ENCODE measurements at places on chromosomes 7 and 10.

DNA sequence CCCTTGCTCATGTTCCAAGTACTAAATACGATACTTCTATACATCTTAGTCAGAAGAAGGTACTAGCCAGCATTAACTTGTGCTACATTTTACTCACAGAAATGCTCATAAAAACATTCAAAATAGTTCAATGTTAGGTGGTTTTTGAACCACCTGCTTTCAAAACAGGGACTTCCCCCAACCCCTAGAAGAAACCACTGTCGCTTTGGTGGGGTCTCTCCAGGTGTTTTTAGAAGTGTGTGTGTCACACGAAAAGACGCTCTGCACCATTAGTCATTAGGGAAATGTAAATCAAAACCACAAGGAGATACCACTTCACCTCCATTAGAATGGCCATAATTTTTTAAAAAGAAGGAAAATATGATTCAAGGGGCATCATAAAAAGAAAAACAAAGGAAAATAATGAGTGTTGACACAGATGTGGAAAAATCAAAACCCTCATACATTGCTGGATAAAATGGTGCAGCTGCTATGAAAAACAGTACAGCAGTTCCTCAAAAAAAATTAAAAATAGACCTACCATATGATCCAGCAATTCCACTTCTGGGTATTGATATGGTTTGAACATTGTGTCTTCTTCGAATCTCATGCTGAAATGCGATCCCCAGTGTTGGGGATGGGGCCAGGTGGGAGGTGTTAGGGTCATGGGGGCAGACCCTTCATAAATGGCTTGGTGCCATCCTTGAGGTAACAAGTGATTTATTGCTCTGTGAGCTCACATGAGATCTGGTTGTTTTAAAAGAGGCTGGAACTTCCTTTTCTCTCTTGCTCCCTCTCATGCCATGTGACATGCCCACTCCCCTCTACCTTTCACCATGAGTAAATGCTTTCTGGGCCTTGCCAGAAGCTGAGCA lies 74.2 kb downstream of the MALSU1 start:
- no peak for DNase-seq

GRCh38 chr10:42887734-42888503 lies 105.3 kb downstream of the BMS1 start:
- no peak for DNase-seq

- no peak for DNase-seq
Observed at GRCh38 chr7:152661479-152661878, 14.5 kb downstream of the XRCC2 start.

- DNase-seq, result no peak
Observed at GRCh38 chr10:43120116-43120928, 17.9 kb upstream of the CSGALNACT2 start.

GRCh38 chr10:36778651-36779050 lies 346.7 kb upstream of the ANKRD30A start:
- DNase-seq, result no peak

DNA sequence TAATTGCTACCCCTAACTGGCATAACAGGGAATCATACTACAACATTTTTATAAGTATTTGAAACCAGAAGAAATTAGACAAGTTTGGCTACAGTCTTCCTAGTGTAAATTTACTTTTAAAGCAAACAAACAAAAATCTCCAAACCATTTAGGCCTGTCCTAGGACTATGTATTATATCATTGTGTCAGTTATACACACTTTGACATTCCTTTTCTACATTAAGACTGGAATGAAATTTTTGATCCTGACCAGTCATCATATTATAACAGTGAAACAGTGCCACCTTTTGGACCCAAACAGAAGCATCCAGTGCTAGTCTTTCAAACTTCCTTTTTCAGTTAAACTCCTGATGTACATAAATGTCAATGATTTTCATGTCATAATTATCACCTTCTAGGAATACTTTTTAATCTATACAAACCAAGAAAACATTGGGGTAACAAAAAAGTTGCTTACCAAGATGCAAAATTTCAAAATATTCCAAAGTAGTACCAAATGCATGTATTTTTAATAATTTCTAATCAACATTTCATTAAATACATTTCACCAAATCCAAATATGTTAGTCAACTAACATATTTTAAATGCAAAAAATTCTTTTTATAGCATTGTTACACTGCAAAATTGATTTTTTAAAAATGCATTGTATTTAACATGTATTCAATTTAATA lies 75.7 kb downstream of the IMMP2L start:
- no peak for DNase-seq

GRCh38 chr7:127550247-127550646 lies 35.1 kb downstream of the GCC1 start:
- DNase-seq, result no peak

- DNase-seq, result peak; percentile 52
Observed at GRCh38 chr10:100886963-100887362, 25.8 kb upstream of the SLF2 start.

DNA sequence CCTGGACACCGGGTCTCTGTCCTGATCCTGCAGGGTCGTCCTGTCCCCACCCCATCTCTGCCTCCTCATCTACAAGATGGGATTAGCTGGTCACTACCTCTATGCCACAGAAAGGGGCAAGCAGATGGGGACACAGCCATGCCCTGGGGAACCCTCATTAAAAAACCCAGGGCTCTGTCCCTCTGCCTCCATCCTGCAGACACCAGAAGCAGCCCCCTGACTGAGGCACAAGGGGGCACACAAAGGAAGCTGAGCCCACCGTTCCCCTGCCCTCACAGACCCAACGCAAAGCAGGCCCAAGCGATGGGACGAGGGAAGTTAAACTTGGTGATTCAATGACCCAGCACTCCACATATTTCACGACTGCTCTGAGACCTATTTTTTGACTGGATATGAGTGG lies 142.4 kb downstream of the TCERG1L start:
- DNase-seq, result no peak

DNA sequence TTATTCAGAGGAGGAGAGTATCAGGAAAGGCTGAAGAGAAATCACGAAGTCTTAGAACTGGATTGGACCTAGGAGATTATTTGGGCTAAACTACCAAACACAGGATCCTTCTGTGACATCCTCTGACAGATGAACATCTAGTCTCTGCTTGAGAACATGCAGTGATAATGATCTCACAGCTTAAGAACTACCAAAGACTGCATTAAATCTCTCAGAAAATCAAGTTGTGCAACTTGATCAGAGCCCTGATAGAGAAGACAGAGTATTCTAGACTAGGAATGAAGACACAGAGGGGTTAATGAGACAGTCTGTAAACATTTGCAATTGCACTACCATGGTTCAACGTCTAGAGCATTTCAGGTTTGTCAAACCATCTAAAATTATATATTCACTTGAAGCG lies 37.1 kb upstream of the AGBL3 start:
- DNase-seq, result no peak

- no peak for DNase-seq
Observed at GRCh38 chr10:73807471-73807870, 3.9 kb downstream of the NDST2 start.

- no peak for DNase-seq
Observed at GRCh38 chr7:122595885-122596284, 103.0 kb downstream of the RNF133 start.

DNA sequence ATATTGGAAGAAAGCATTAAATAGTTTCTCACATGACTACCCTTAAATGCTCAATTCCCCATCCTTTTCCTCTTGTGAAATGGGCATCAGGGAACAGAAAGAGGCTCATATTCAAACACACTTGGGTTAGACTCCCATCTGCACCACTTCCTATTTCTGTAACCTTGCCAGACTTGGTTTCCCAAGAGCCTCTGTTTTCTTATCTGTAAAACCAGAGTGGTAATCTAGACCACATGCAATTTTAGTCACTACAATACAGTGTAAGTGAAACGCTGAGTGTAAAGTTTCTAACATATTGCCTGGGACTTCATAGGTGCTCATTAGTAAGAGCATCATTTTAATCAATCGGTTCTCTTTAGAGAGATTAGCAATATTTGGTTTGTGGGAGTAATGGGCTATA lies 136.3 kb downstream of the SORCS1 start:
- no peak for DNase-seq

- no peak for DNase-seq
Observed at GRCh38 chr7:90749774-90750173, 153.7 kb downstream of the CDK14 start.

DNA sequence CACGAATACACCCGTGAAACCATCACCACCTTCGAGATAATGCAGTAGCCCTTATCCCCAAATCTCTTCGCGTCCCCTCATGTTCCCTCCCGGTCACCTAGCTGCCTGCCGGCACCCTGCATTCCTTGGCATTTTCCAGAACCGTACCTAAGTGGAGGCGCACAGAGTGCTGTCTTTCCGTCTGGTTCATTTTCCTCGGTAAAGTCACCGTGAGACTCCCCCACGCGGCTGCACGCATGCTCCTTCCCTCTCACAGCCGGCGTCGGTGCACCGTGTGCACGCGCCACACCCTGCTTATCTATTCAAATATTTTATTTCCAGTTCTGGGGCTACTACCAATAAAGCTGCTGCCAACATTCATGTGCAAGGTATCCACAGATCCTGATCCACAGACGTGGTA lies 65.5 kb upstream of the NKX6-2 start:
- no peak for DNase-seq

- DNase-seq, result no peak
Observed at GRCh38 chr10:113788604-113789083, 37.2 kb downstream of the PLEKHS1 start.

DNA sequence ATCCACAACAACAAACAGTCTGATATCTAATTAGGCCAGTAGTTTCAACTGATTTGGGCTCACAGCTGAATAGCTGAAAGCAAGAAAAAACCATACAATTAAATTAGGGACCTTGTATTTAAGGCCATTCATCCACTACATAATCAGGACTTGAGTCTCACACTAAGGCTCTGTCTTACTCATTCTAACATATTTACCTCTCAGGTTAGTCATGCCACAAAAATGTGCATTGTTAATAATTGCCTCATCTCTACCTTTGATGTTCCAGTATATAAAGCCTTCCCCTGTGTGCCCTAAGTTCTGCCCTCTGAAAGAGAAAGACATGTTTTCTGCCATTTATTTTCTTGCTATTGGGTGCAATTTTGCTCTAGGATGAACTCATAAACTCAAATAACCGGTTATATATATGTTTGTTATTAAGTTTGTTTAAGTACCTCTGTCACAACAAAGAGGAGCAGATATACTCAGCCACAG lies 5.3 kb upstream of the C1GALT1 start:
- DNase-seq, result no peak

DNA sequence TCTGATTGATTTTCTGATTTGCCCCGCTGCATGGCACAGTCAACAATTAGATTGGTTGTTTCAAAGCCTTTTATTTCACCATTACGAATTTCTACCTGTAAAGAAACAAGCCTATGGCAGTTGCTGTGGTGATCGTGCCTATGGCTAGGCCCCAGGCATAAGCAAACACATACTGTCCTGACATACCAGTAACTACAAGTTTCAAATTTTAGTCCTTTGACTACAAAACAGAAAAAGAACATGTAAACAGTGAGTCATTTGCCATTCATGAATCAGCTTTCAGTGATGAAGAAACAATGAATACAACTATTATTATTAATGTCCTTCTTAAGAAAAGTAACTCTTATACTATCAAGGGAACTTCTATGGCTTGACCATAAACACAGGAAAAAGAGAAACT lies 168.0 kb upstream of the LRRN3 start:
- no peak for DNase-seq

- no peak for DNase-seq
Observed at GRCh38 chr10:77037735-77038403, 599.7 kb downstream of the KCNMA1 start.

DNA sequence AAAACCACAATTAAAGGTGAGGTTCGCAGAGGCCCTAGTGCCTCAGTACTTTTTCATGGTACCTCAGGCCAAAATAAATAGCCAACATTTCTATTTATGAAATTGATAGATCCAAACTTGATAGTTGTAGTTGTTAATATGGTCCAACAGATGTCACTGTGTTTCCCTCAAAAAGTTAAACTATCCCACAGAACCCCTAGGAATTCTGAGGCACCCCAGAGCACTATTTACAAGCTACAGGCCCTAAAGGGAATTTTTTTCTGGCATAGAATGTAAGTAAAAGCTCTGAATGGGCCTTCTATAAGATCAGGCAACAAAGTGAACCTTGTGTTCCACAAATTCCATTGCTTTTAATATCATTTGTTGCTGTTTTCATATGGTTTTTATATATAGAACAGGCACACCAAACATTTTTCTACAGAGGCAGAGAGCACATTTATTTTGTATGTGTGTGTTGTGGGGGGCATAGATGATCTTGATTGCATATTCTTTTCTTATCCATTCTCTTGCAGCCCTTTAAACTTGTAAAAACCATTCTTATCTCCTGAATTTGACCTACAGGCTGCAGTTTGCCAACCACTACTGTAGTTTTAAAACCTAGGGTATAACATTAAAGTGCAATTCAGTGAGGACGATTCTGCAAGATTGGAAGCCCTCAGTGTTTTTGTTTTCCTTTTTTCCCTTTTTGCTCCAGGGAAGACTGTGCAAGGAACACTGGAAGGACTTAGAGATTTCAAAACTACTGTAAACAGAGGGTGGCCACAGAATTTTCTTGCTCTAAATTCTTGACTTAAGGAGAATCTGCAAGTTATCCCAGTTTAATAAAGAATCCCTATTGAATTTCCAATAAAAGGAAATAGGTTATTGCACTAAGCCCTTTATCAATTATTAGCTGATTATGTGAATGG lies 3.5 kb upstream of the ARL4A start:
- DNase-seq, result no peak

- no peak for DNase-seq
Observed at GRCh38 chr7:117771756-117772155, 101.5 kb downstream of the CTTNBP2 start.

DNA sequence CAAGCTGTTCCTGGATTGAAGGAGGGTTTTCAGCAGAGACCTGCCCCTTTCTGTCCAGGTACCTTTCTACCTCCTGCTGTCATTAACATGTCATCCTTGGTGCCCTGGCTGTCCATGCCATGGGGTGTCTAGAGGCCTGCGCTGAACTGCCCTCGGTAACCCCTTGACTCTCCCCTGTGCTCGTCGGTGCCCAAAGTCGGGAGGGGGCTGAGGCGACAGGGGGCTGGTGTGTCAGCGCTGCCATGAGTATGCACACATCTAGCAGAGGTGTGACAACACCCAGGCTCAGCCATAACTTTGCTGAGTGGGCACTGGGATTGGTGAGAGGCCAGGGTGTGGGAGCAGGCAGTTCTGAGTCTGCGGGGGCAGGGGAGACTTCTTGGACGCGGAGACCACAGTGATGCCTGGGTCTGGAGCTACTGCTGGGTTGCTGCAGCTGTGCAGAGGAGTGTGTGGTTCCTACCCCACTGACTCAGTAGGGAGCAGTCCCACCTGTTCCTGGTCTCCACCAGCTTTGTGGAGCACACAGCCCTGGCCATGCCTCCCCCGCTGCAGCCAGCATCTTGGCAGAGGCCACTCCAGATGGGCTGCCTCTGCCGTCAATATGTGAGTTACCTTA lies 376.2 kb upstream of the SEMA3C start:
- DNase-seq, result no peak

DNA sequence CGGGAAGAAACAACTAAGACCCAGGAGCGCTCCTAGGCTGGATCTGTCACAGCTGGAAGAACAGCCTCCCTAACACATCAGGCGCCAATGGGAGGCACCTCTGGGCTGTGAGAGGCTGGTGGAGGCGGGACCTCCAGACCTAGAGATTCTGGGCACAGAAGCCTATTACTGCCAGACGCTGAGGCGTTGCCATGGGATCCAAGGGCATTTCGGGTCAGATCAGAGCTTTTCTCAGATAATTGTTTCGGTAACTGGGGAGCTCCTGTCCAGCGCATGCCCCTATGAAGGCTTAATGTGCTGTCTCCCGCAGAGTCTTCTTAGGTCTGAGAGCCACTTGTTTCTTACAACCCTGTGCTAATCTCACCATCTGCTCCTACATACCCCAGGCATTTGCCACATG lies 339.2 kb downstream of the ZNF716 start:
- no peak for DNase-seq

- no peak for DNase-seq
Observed at GRCh38 chr7:129721068-129721467, 109.5 kb downstream of the NRF1 start.

- no peak for DNase-seq
Observed at GRCh38 chr7:77895905-77896304, 97.3 kb downstream of the PHTF2 start.
